Stimulated activated memory B cell treated with anti-CD40 and anti-IgM and Interleukin-4, amounts not matched to agents 10 μg/mL and 1 μg/mL and 100 μg/mL, for 72 hours (primary cell): ENCODE measurements at places on chromosomes 16 and 17.

DNA sequence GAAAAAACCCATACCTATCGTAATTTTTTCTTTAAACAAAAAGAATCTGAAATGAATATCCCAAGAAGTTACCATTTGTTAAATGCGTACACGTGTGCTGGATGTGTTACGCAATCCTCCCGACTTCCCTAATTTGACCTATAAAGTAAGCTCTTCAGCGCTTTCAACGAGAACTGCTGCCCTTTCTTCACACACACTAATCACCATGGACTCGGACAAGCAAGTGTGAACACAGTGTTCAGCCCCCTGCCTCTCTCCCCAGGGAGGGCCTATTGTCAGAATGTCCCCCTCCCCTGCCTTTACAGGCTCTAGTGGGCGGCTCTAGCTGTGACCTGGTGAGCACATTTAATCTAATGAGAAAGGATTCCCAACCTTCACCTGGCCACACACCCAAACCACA lies 216.1 kb downstream of the CEP112 start:
- no peak for ATAC-seq

DNA sequence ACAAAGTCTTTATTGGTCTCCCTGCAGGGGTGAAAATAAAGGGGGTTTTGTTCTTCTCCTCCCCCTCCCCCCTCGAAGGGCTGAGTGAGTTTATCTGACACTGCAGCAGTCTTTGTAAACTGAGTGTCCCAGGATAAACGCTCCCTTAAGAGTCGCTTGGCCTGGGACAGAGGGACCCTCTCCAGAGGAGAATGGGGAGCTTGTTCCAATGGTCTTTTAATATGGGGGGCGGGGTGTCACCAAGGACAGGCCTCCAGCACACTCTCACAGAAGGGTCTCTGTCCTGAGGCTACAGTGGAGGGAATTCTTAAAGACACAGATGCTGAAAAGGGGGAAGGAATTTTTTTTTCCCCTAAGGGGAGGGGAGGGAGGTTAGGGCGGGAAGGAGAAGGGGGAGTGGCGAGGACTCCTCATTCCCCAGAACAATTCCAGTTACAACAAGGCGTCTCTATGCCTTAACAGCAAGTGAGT lies 455.5 kb downstream of the SOX9 start:
- ATAC-seq: no peak

GRCh38 chr17:72502371-72503341 lies 381.8 kb downstream of the SOX9 start:
- no peak for ATAC-seq

- ATAC-seq: no peak
Observed at GRCh38 chr16:31268891-31269290, 9.1 kb downstream of the ITGAM start.

GRCh38 chr17:18035704-18036103 lies 3.3 kb downstream of the ATPAF2 start:
- ATAC-seq: no peak

- ATAC-seq: no peak
Observed at GRCh38 chr16:73056921-73057290, 9.0 kb upstream of the ZFHX3 start.

- ATAC-seq: no peak
Observed at GRCh38 chr16:49618955-49619354, 237.0 kb downstream of the ZNF423 start.

DNA sequence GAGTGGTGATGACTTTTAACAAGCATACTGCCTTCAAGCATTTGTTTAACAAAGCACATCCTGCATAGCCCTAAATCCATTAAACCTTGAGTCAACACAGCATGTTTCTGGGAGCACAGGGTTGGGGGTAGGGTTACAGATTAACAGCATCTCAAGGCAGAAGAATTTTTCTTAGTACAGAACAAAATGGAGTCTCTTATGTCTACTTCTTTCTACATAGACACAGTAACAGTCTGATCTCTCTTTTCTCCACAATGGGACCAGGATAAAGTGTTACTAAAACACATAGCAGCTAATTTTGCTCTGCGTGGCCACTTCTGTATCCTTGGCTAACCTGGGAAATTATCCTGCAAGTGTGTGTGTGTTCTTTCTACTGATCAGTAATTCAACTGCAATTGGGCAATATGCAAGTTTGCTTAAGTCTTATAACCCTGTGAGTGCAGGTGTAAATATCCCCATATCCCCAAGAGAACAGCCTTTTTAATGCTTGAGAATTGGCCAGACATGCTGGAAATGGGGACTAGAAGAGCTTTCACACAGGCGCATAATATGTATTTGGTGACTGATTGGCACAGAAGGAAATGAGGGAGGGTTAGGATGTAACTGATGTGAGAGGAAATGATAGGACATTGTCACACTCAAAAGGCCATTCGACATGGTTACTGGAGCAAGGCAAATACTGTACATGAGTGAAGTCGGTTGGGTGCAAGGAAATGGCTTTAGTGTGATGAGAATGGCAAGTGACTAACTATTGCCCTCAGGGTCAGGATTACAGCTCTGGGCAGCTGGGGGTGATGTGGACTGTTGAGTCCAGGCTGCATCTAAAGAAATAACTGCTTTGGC lies 10.8 kb upstream of the ANKS4B start:
- ATAC-seq: no peak

DNA sequence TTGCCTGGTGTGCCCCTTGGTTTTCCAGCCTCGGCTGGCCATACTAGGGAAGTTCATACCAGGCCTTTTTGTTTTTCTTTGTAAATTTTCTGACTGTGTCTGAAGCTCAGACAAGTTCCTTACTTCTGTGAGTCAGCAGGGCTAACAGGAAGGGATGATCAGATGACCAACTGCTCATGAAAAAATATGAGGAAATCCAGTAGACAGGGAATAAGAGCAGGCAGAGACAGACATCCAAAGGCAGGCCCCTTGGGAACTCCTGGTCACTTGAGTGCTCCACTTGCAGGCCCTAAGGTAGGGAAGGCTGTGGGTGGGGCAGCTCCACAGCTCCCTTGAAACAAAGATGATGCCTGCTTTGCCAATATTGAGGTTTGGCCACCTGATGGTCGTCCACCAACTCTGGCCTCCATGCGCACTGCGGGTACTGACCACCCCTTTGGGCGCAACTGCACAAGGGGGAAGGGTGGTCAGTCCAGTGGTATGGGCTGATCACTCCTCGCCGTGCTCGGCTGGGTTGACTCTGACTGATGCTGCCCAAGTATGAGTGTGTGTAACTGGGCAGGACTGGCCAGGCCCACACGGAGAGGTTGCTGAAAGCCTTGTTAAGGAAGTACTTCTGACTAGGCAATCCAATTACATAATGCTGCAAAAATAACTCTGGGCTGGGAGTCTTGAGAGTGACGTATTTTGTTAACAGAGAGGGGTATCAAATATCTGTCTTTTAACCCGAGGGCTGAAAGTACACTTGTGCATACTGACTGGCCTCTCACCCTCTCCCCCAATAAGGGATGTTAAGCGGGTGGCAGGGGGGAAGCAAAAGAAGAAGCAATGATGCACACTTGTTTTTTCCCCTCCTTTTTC lies 20.8 kb upstream of the ZFHX3 start:
- no peak for ATAC-seq

- no peak for ATAC-seq
Observed at GRCh38 chr17:68456339-68457167, 743 bp downstream of the WIPI1 start.

- no peak for ATAC-seq
Observed at GRCh38 chr17:38418693-38419507, 9.4 kb upstream of the ARHGAP23 start.

DNA sequence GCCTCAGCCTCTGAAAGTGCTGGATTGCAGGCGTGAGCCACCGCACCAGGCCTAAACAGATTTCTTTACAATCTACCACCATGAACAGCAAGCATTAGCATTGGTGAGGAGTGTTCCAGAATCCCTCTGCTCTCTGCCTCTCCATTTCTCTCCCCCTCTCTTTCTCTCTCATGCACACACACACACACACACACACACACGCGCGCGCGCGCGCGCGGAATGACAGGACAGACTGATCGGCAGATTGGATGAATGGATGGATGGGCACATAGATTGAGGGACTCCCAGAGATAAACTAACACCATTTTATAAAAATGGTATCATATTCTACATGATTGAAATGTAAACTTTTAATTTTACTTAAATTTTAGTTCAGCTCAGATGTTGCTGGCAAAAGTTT lies 3.3 kb downstream of the CARD14 start:
- ATAC-seq: no peak

DNA sequence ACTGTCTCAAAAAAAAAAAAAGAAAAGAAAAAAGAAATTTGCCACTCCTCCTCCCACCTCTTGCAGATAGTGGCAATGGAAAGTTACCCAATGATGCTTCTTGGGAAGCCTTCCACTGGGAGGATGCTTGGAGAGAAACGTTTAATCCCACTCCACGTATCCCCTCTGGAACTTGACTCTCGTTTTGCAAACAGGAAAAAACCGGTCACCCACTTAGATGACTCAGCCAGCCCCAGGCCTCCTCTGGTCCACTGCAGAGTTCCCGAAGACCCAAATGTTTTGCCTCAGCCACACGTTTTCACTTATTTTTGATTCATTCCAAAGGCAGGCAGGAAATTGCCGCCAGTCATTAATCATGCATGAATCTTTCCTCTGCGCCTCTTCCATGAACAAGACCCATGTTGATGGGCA lies 9.3 kb upstream of the TNFRSF17 start:
- ATAC-seq: no peak

GRCh38 chr17:76107509-76107908 lies 3.9 kb upstream of the EXOC7 start:
- no peak for ATAC-seq

GRCh38 chr16:48814994-48815393 lies 205.0 kb upstream of the N4BP1 start:
- ATAC-seq: no peak

GRCh38 chr16:8619671-8620370 lies 1.7 kb upstream of the METTL22 start:
- no peak for ATAC-seq

DNA sequence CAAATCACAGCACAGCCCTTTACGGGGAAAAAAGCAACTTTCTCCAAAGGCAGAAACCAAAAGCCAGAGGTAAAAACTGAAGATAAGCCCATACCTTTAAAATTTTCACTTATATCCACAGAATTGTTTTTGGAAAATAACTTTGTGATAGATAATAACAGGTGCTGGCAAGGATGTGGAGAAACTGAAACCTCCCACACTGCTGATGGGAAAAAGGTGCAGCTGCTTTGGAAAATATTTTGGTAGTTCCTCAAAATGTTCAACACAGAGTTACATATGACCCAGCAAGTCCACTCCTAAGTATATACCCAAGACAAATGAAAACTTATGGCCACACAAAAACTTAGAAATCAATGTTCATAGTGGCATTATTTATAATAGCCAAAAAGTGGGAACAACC lies 12.2 kb downstream of the EFTUD2 start:
- ATAC-seq: no peak

GRCh38 chr16:27922433-27922832 lies 141.1 kb downstream of the GSG1L start:
- no peak for ATAC-seq

DNA sequence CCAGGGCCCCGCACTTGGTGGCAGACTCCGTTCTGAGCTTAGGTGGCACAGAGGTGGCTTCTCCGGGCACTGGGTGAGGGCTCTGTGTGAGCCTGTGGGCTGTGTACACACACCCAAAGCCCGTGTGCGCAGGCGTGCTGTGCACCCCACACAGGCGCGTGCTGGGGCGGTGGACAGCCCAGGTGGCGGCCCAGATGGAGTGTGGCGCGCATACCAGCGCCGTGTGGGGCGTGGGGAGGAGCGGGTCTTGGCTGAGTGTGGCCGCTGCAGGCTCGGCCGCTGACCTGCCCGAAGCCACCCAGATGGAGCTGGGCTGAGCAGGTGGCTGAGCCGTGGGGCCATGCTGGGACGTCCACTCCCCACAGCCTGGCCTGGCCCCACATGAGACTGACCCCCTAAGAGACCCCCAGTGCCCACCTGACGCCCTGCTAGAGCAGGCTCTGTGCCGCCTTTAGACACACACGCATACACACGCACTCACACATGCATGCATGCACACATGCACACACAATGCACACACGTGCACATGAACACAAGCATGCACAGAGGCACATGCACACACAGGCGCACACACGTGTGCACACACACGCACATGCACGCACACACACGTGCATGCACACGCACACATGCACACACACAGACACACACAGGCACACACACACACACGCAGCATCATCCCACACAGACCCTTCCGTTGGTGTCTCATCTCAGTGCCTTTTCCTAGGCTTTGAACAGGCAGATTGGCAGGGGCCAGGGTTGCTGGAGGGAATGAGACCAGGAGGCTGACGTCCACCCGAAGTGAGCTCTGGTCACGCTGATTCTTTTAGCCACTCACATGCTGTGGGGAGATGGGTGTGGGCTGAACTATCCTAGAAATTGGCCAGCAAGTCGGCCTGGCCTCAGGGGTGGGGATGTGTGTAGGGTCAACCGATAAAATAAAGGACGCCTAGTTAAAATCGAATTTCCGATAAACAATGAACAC lies 2.1 kb downstream of the PRR35 start:
- no peak for ATAC-seq

DNA sequence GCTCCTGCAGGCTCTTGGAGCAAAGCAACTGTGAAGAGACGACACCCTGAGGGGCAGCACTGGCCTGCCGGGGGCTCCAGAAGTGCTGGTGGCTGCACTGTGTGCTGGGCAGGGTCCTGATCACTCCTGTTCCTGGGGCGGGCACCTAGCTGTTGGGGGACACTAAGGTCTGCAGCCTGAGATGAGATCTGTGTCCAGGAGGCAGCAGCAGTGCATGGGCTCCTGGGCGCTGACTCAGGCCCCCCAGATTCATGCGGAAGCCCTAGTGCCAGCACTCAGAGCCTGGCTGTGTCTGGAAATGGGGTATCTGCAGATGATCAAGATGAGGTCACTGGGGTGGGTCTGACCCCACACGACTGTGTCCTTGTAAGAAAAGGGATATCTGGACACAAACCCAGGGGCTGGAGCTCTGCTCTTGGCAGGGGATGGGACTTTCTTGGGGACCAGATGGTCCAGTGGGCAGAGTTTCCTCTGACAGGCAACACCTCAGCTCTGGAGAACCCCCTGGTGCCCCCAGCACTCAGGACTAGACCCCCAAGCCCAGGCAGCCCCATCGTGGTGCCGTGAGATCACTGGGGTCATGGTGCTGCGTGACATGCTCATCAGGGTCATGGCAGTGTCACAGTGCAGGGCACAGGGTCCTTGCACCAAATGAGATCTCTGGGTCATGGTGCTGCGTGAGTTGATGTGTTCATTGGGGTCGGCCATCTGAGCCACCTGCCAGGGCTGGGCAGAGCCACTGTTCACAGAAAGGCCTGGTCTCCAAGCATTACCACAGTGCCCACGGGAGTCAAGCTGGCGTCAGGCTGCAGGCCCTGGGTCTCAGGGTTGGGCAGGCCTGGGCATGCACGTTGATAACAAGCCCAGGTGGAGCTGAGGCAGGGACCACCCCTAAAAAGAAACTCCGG lies 9.5 kb downstream of the FAAP100 start:
- ATAC-seq: no peak

DNA sequence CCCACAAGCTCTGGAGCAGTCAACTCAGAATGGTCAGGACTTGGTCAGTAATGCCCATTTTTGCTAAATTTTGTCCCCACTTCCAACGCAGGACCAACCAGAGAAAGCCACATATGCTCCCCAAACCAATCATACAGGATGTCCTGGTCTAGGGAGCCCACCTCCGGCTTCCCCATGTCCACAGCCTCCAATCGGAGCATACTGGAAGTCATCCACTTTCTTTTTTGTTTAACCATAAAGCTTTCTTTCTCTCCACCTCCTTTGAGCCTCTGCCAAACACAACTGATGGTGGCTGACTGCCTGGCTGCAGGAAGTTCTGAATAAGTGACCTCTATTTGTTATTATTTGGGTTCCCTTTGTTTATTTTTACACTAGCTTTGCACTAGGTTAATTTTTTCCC lies 549.1 kb downstream of the WWOX start:
- no peak for ATAC-seq
